Chondrocyte (in vitro differentiated cells): ENCODE measurements at places on chromosomes 7 and 10. TPM values are rescaled to one million over a fixed set of nuclear protein-coding genes. Genes with fewer than 3 reads are reported as not detected.

GRCh38 chr10:74963549-74963948 lies 137.1 kb downstream of the KAT6B start:
- no peak for DNase-seq

- DNase-seq, result no peak
These were observed 585.9 kb upstream of the GHITM start for GRCh38 chr10:83553366-83553765.

DNA sequence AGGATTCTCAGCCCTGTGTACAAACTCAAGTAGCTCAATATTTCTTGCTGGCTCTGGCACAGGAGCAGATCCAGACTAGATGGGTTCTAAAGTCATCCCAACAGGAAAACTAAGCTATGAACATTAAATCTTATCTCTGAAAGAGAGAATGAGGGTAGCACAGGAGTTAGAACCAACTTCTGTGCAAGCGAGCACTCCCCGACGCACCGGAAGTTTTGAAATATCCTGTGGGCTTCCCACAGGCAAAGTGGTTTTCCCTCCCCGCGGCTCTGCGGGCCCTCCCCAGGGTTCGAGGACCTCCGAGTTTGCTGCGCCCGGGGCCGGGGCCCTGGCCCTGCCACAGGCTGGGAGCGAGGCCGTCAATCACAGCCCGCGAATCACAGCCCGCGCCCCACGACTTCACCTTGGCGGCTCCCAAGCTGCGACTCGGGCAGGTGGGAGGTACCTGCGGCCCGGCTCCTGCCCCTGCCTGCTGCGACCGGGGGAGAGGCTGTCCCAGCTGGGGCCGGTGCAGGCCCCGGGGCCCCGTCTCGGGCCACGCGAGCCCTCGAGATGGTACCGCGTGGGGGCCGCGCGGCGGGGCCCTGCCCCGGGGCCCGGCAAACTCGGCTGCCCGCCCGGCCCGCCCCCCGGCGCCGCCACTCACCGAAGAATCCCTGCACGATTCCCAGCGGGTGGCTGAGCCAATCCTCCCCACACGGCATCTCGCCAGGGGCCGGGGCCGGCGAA lies 598 bp downstream of the MCMBP start:
- DNase-seq, result no peak

DNA sequence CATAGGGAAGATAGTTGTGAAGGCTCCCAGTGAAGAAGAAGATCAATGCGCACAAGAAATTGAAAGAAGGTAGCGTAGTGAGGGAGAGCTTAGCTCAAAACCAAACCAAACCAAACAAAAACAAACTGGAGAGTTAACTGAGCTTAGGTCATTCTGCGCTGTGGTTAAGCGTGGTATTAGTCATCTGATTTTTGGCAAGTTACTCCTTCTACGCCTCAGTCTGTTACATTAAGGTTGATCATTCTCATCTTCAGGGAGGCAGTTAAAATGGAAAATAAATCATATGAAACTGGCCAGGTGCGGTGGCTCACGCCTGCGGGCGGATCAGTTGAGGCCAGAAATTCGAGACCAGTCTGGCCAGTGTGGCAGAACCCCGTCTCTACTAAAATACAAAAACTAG lies 259.7 kb downstream of the EXOC4 start:
- no peak for DNase-seq

- no peak for DNase-seq
These were observed 107.5 kb downstream of the KIF20B start for GRCh38 chr10:89808842-89809241.

- no peak for DNase-seq
These were observed 2.6 kb upstream of the ZNF746 start for GRCh38 chr7:149500201-149500600.

DNA sequence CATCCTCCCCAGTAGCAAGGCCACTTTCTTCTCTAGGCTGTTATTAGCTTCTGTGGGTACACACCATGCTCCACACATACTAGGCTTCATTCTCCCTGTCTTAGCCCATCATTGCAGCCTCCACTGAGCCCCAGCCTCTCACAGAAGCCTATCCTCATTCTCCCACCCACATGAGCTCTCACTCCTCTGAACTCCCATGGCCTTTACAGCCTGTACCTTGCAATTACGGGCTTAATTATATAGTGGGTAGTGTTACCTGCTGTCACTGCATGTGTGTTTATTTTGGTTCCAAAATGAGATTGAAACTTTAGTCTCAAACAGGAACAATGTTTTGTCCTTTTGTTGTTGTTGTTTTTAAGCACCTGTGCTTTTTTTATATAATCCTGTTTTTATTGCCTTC lies 460.0 kb downstream of the KCNMA1 start:
- DNase-seq, result no peak

DNA sequence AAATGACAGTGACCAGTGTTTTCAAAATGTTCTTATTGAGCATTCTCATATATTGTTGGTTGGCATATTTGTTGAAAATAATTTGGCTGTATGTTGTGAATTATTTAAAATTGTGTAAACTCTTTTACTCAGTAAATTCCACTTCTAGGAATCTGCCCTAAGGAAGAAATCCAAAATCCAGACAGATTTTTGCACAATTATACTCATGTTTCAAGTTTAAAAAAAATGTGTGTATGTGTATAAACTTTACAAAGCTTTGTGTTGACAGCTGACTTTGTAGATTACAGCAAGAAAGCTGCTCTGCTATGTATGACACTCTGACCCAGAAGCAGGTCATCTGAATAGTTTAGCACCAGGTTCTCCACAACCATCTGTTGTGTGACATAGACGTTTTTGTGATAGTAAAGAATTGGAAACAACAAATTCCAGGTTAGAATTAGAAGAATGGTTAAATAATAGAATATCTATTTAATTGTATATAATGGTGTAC lies 21.6 kb downstream of the KIFBP start:
- DNase-seq, result no peak

GRCh38 chr7:30445770-30446169 lies 32.8 kb downstream of the NOD1 start:
- DNase-seq, result no peak

DNA sequence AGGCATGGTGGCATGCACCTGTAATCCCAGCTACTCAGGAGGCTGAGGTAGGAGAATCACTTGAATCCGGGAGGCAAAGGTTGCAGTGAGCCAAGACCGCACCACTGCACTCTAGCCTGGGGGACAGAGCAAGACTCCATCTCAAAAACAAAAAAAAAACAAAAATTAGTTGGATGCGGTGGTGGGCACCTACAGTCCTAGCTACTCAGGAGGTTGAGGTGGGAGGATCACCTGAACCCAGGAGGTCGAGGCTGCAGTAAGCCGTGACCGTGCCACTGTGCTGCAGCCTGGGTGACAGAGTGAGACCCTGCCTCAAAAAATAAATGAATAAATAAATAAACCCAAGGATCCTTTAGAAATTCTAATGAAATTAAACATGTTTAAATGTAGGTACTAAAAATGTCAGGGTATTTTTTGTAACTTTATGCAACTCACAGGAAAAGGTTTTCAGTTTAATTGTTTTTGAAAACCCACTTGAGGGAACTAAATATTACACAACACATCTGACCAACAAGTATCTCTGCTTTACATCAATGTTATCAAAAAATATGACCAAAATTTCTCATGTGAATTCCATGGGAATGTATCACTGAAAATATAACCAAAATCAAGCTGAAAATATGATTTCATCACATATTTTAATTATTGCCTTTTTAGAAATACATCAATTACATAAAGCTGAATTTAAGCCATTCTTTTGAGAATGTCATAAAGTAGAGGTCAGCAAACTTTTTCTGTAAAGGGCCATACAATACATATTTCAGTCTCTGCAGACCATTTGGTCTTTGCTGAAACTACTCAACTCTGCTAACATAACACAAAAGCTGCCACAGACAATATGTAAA lies 23.9 kb downstream of the UPF2 start:
- DNase-seq, result no peak

- no peak for DNase-seq
These were observed 12.9 kb upstream of the ABCA13 start for GRCh38 chr7:48158404-48158803.

DNA sequence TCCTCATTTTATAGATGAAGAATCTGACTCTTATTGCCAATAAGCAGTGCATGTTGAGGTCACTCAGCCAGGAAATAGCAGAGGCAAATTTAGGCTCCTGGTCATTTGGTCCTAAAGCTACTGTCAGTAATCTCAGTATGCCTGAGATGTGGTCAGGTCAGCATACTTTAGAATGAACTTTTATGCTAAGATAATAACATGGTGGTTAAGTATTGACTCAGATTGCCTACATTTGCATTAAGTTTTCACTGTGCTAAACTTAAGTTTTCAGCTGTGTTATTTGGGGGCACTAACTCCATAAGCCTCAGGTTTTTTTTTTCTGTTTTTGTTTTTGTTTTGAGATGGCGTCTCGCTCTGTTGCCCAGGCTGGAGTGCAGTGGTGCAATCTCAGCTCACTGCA lies 35.9 kb upstream of the CCSER2 start:
- DNase-seq, result no peak

DNA sequence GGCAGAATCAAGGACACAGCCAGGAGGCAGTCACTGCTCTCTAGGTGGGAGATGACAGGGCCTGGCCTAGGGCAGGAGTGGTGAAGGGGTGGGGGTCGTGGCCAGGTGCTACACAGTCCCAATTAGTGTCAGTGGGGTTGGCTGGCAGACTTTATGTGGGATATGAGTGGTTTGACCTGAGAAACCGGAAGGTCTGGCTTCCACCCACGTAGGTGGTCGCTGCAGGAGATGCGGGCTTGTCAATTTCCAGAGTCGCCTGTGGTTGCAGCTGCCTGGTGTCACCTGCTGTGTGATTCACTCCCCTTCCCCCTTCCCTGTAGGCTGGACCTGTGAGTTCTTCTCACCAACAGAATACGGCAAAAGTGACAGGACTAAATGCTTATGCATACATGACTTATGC lies 124.3 kb downstream of the KLF6 start:
- no peak for DNase-seq

DNA sequence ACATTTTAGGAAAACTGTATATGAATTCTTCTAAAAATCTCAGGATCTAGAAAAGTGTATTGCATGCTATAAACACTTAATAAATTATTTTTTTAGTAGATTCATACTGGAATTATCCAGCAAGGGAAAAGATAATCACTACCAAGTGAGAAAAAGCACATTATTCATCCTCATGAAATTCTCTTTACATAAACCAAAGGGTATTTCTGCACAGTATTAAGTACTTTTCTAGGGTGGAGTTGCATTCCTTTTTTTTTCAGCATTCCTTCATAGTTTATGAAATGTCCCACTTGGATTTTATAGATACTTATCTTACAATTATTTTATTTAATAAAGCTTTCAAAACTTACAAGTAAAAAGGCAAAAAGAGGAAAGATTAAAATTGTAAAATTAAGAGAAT lies 403.3 kb downstream of the HGF start:
- no peak for DNase-seq

GRCh38 chr7:3928727-3929515 lies 627.9 kb downstream of the SDK1 start:
- no peak for DNase-seq

PTPRZ1 gene
- total RNA-seq, result 0.05 to 2.0 TPM (median 1.6 TPM) in 3 replicates

MKLN1 gene
- total RNA-seq, result 33.4 to 43.8 TPM (median 33.8 TPM) in 3 replicates

CYP2C19 gene
- 0.12 to 0.31 TPM in 2 of 3 replicates, not detected in the other for total RNA-seq

NCOA4 gene
- total RNA-seq, result 89.0 to 122 TPM (median 90.2 TPM) in 3 replicates

HGF gene
- total RNA-seq, result 3.4 to 20.6 TPM (median 3.7 TPM) in 3 replicates

SPAM1 gene
- not detected in 3 replicates for total RNA-seq

TACC2 gene
- total RNA-seq, result 36.2 to 60.7 TPM (median 56.6 TPM) in 3 replicates

DPCD gene
- 13.9 to 19.0 TPM (median 18.3 TPM) in 3 replicates for total RNA-seq

COL26A1 gene
- 102 to 156 TPM (median 155 TPM) in 3 replicates for total RNA-seq
